HFFc6 (cell line): ENCODE measurements at places on chromosomes 7 and 10.

DNA sequence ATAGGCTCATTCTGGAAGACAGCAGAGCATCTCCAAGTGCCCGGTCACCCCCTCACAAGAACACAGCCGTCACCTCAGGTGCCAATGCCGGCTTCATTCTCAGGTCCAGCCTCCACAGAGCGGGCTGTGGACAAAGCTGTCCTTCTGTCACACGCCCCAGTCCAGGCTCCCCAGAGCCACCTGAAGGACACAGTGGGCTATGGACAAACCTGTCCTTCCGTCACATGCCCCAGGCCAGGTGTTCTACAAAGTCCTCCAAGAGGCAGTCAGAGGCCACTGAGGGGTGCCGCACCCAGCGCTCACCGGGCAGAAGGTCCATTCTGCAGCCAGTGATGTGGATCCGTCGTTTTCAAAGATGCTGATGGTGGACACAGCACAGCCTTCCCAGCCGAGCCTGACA, 173.2 kb upstream of the PPP2R2D start:
- DNase-seq, result no peak

- no peak for DNase-seq
These were observed 14.2 kb upstream of the PDCD4 start for GRCh38 chr10:110857265-110858171.

DNA sequence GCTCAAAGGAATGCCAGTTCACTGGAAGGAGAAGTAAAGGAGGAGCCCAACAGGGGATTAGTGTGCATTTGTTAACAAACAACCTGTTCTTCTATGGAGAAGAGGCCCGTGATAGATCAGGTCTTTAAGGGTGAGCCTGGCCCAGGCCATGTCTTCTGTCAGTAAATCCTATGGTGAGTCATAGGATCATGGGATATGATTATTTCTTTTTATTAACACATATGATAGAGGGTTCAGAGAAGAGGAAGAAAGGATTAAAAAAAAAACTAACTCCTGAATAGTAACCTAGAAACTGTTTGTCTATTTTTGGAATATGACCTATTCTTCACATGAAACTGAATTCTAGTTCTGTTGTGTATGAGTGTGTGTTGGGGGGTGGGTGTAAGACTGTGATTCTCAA, 70.4 kb downstream of the GPR158 start:
- no peak for DNase-seq

DNA sequence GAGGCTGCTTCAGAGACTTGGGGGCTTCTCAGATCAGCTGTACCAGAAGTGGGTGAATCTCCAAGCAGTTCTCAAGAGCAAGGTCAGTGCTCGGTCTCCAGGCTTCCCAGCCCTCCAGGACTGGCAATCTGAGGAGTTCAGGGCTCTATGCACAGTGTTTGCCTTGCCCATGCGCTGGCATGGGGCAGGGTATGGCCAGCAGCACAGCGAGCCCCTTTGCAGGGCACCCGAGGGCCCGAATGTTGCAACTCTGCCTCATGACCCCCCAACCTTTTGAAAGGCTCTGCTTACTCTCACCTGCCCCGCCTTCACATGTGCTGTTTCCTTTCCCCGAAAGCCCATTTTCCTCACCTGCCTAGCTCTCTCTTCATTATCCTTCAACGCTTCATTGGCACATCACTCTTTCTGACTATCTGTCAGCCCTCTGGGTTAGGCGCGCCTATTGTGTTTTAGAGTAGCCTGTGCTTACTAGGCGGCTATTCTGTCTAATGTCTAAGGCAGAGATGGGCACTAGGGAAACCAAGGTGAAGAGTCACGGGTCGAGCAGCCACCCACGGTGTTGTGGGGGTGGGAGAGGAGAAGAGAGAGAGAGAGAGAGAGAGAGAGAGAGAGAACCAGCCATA, 83.6 kb downstream of the WDFY4 start:
- DNase-seq, result no peak

DNA sequence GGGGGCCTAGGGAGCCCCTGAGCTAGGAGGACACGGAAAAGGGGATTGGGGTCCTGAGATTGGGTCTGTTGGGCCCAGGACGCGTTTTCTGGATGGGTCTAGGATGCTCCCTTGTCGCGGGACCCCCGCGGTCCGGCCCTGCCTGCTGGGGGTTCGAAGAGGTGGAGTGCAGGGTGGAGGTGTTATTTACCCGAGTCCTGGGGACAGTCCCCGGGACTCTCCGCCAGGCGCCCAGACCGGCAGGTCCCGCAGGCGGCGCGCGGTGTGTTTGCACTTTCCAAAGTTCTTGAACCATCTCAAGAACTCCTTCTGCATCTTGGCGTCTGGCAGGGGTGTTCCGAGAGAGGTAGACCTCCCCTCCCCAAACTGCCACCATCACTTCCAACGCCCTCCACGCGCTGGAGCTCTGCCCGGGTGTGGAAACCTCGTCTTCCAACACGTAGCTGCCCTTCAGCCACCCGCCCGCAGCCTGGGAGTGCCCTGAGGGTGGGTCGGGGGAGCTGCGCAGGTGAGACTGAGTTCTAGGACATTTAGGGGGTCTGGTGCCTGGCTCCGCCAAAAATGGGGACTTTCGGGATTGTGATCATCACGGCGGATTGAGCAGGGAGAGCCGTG, 569 bp downstream of the CAV1 start:
- no peak for DNase-seq

GRCh38 chr7:4714767-4715409, 32.8 kb downstream of the FOXK1 start:
- DNase-seq, result no peak

- peak; percentile 57 for DNase-seq
These were observed 1177.6 kb upstream of the C7orf33 start for GRCh38 chr7:147412782-147413556.

GRCh38 chr10:106615081-106615480, 549.4 kb downstream of the SORCS1 start:
- DNase-seq, result peak; percentile 32

DNA sequence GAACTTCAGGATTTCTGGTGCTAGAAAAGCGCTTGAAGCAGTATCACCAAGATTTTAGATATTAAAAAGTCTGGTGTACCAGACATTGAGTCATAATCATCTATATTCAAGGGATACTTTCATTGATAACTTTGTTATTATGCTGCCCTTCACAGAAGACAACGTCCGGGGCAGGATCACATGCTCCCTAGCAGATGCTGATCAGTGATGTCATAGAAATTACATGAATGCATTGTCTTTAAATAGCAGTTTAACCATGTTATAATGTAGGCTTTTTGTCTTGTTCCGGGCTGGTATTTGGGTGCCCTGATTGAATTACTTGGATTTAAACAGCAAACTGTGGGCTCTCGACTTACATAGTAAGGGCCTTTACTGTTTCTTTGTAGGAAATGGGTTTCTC, 54.0 kb downstream of the VWA2 start:
- no peak for DNase-seq

DNA sequence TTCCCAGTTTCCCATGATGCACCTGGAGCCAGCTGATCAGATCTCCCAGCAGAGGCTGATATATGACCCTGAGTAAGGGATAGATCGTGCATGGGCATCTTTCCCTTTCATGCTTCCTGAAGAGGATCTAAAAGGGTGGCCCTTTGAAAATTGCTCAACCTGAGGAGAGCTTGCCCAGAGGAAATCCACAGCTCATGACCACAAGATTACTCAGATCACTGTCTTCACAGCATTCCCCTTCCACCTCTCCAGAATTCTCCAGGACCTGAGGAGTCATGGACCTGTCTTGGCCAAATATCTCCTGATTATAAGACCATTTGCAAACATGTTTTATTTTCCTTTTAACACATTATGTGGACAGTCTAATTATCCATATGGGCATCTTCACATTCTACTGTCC, 328.1 kb downstream of the LHFPL3 start:
- DNase-seq, result no peak

GRCh38 chr10:116634126-116634975, 13.6 kb downstream of the PNLIPRP2 start:
- no peak for DNase-seq

- no peak for DNase-seq
These were observed 326.9 kb downstream of the GPAM start for GRCh38 chr10:111856631-111857030.

DNA sequence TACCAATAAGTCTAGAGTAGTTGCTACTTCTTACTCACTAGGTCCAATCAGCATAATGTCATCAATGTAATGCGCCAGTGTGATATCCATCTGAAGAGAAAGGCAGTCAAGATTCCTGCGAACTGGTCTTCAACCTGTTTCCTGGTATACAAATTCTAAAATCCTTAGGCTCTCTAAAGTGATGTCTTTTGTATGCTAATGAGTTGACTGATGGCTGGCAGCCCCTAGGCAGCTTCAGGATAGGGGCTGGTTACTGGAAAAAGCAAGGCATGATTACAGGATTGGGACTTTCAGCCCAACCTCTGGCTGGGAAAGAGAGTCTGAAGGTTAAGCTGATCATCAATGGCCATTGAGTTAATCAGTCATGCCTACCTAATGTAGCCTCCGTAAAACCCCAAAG, 250.2 kb upstream of the PTER start:
- DNase-seq, result no peak

- DNase-seq, result no peak
These were observed 5.6 kb upstream of the PKD1L1 start for GRCh38 chr7:47953822-47954221.

DNA sequence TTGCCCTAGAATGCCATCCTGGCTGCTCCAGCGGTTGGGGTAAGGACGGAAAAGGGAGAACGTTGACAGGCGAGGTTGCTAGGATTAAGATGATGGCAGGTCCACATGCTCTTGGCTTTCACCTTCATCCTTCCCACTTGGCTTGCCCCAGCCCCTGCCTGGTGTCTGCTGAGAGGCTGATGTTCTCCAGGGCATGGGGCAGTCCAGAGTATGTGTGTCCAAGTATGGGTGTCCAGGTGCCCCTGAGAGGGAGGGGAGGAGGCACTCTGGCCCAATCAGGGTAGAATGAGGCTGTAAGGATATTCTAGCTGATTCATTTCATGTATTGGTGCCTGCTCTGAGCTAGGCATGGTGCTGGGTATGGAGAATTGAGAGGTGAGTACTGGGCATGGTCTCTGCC, 12.6 kb downstream of the NEURL1 start:
- DNase-seq, result no peak
